ENCODE measurements at places on chromosomes 5 and 9.

DNA sequence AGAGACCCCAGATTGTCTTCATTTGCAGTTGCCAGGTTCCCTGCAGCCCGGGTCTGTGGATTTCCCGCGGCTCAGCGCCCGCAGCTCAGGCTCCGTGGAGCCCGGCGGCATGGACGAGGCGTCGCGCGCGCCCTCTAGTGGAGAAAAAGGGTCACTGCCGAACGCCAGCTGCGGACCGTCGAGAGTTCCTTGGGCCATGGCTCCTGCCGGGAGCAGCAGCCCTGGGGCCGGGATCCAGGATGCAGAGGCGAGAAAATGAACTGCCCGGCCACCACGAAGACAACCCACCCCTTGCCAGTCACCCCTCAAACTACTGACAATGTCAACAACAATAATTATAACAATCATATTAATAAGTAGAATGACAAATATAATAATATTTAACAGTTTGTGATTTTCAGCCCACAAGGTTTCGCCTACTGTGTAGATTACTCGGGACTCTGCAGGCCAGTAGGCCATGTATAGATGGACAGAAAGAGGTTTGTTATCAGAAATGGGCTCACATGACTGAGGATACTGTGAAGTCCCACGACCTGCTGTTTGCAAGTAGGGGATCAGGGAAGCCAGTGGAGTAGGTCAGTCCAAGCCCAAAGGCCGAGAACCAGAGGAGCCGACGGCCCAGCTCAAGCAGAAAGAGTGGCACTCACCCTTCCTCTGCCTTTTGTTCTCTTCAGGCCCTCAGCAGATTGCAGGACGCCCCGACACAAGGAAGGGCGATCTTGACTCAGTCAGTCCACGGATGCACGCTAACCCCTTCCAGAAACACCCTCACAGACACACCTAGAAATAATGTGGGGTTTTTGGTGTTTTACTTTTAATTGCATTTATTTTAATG lies 43.1 kb downstream of the BOD1 start:
- DNase-seq = peak; percentile 74
- H3K27me3 ChIP-seq = peaks cover 6% of the 10 kb centered on the region
- peaks cover 12% of the 10 kb centered on the region for H3K4me1 ChIP-seq
- no peak overlapping the region for H3K27ac ChIP-seq

- no peaks in the 10 kb centered on the region for H3K4me1 ChIP-seq
- no peaks in the 10 kb centered on the region for H3K36me3 ChIP-seq
Measured at GRCh38 chr5:11268891-11269290, 507.9 kb upstream of the DAP start.

- no peak for DNase-seq
- no peaks in the 10 kb centered on the region for H3K36me3 ChIP-seq
- H3K4me3 ChIP-seq = no peak overlapping the region
- no peak overlapping the region for H3K27ac ChIP-seq
Measured at GRCh38 chr9:127925959-127926905, 4.3 kb downstream of the PIP5KL1 start.

GRCh38 chr5:37916525-37916924 lies 76.7 kb upstream of the GDNF start:
- no peaks in the 10 kb centered on the region for H3K4me1 ChIP-seq
- H3K27ac ChIP-seq = no peak overlapping the region
- no peaks in the 10 kb centered on the region for H3K27me3 ChIP-seq
- H3K36me3 ChIP-seq = no peaks in the 10 kb centered on the region
- DNase-seq = no peak
- no peak overlapping the region for H3K4me3 ChIP-seq

DNA sequence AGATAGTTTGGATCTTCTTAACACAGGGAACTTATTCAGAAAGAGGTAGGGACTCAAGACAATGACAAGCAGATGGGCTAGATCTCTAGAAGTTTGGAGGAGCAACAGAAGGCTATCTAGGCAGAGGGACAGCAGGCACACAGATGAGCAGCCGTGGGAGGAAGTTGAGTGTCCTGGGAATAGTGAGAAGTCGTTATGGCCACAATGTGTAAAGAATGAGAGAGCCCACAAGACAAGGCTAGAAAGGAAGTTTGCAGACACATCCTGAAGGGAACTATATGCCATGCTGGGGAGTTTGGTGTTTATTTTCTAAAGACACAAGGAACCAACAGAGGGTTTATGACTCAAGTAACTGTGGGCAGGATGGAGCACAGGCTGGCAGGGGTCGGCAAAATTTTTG lies 160.6 kb downstream of the PALM2AKAP2 start:
- no peak overlapping the region for H3K4me3 ChIP-seq
- no peak overlapping the region for H3K27ac ChIP-seq
- peaks cover 17% of the 10 kb centered on the region for H3K36me3 ChIP-seq
- no peaks in the 10 kb centered on the region for H3K27me3 ChIP-seq

Data from muscle of leg (tissue), 16 donors.